ENCODE measurements at places on chromosomes 13 and 19. TPM values are rescaled to one million over a fixed set of nuclear protein-coding genes. Genes with fewer than 3 reads are reported as not detected.

DNA sequence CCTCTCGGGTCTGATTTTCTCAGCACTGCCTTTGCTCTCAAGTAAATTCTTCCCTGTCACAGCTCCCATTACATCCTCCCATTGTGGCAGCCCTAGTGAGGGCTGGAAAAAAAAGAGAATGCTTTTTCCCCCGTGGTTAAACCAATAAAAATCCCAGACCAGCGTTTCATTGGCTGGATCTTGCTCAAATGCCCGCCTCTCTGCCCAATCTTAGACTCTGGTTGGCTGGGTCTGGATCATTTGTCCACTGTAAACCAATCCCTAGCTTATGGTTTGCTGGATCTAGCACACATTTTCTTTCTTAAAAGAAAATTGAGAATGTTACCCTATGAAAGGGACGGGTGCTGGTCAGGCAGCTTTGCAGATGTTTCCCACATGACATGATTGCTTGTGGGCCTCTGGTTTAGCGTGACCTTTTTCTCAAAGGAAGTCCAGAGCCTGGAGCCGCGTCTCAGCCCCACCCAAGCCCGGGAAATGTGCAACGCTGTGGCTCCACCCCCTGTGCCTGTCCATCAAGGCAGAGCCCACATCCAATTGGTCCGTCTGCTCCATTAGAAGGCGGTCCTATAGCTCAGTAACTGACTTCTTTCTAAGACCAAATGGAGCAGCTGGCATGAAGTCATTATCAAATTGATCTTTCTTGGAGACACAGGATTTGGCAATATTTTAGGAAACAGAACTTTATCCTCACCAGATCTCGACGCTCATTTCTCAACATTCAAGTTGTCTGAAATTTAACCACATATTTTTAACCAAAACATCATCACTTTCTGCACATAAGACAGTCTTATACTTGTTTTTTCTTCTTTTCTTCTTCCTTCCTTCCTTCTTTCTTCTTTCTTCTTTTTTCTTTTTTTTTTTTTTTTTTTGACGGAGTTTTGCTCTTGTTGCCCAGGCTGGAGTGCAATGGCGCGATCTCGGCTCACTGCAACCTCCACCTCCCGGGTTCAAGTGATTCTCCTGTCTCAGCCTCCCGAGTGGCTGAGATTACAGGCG lies 2.6 kb upstream of the MCEMP1 start:
- DNase-seq = peak; percentile 53

- DNase-seq = peak; percentile 56
Measured at GRCh38 chr19:10566658-10567410, 1.0 kb upstream of the KRI1 start.

Gene METTL21C
- total RNA-seq = not detected

Gene OVOL3
- not detected for total RNA-seq

DNA sequence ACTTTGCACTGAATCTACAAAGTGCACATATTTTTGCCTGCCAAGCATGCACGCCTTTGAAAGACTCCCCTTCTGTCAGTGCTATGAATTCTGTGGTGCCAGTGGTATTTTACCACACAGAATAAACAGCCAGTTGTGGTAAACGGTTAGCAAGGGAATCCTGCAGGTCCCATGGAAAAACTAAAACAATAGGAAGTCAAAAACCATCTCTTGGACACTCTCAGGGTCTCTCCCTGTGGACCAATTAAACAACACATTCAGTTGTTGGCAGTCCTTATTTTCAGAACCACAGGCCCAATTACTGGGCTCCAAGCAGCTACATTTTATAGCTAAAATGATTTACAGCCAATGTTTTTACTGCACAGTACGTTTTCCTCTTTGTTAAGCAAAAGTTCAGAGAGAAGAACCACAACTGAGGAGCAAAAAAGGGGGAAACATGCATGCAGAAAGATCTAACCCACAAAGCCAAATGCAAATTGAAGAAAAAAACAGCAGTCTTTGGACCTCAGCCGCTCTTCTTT lies 116.9 kb downstream of the KCTD12 start:
- DNase-seq = no peak

GRCh38 chr13:111204438-111205177 lies 89.5 kb downstream of the ARHGEF7 start:
- DNase-seq = no peak

Gene ZNF28
- 21.1 TPM for total RNA-seq

Gene ZNF575
- 2.0 TPM for total RNA-seq

- DNase-seq = no peak
Measured at GRCh38 chr13:93922063-93922855, 557.2 kb downstream of the DCT start.

DNA sequence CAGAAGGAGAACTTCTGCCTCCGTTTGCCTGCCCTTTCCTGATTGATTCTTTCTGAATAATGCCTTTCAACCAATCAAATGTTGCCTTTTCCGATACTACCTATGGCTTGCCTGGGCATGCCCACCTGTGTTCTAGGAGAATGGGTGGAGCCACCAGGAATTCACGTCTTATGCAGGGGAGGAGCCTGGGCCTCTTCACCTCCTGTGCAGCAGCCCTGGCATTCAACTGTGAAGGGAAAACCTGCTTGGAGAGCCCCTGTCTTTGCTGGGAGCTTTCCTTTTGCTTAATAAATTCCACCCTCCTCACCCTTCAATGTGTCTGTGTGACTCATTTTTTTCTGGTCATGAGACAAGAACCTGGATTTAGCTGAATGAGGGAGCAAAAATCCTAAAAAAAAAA lies 730.7 kb downstream of the UQCRFS1 start:
- no peak for DNase-seq

- DNase-seq = no peak
Measured at GRCh38 chr13:54185101-54185500, 1156.5 kb downstream of the OLFM4 start.

Gene CILP2
- total RNA-seq = 40.9 TPM

Gene IGFL3
- total RNA-seq = not detected

- peak; percentile 60 for DNase-seq
Measured at GRCh38 chr19:5997371-5997770, 19.4 kb upstream of the RANBP3 start.

DNA sequence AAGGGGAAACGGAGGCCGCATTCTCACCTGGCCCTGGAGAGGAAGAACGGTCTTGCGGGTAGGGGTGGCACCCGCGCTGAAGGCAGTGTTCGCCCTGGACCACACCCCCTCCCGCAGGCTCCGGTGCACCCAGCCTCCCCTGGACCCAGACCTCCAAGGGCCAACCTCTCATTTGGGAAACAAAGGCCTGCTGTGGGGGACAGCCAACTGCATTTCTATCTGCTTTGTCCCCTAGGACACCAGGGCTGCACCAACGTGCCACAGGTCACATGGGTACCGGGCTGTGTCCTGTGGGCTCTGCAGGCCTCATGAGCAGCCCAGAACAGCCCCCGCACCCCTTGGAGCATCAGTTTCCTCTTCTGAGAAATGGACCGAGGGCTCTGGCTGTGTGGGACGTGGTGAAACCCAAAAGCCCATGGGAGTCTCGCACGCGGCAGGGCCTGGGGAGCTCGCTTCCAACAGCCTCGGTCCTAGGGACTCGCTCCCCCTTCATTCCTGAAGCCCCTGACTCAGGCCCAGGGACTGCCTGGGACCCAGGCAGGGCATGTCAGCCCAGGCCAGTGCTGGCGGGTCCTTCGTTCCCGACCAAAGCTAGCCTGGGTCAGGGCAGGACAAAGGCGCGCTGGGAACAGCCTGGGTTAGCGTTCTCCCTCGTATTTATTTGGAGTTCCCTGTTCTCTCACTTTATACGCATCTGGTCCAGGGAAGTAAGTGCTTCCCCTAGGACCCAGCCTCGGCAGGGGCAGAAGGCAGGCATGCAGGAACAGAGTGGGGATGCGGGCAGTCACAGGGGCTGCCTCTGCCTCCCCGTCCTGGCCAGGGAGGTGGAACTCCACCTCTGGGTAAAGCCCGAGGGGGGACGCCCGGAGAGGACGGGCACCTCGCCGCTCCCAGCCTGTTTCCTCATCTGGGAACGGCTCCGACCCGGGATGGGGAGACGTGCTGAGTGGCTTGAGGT lies 4.6 kb downstream of the TCF3 start:
- no peak for DNase-seq

Gene ATP12A
- total RNA-seq = not detected

GRCh38 chr13:102220681-102221228 lies 181.1 kb downstream of the FGF14 start:
- DNase-seq = no peak

DNA sequence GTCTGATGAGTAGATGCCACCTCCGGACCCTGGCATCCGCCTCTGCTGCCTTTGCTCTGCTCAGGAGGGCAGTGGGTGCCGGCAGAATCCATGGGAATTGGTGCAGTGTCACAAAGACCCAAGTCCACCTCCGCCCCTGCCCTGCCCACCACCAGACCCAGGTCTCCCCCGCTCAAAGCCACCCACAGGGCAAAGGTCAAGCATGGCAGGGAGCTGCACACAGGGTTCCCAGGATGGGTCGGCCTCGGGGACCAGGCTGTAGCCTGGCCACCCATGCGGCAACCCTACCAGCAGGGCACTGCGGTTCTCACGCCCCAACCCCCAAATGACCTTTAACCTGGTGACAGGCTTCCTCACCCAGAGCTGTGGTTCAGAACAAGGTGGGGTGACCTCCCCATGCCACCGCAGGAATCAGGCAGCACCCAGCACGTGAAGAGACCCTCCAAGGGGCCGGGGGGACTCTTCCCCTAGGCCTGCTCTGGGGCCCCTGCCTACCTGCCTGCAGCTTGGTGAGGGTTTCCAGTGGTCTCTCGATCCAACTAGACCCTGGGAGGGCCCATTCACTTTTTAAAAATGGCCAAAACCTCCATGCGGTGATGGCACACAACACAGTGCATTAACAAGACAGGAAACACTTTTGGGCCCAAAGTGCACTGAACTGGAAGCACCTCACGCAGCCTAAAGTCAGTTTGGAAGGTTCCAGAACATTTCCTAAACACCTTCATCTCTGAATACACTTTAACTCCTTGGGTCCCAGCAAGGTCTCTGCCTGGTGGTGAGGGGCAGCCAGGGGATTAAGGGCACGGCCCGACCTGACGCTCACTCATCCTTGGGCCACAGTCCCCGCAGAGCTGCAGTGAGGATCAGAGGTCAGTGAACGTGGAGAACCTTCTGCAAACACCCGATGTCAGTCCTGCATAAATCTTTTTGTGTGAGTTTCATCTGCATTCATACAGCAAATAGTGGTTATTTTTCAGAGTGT lies 11.0 kb downstream of the GAS6 start:
- no peak for DNase-seq

Gene GPALPP1
- total RNA-seq = 27.7 TPM

DNA sequence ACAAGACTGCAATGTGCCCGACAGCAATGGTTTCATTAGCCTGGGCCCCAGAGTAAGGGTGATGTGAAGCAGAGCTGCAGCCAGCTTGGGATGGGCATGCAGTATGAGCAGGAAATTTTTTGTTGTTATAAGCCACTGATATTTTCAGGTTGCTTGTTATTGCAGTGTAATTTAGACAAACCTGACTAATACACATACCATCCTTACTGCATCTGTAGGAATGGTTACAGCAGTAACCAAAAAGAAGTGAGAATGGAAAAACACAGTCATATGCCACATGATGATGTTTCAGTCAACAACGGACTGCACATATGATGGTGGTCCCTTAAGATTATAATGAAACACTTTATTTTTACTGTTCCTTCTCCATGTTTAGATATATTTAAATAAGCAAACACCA lies 8.6 kb upstream of the POMP start:
- DNase-seq = no peak

GRCh38 chr19:2624537-2625091 lies 77.9 kb downstream of the GNG7 start:
- DNase-seq = no peak

Gene MEF2B
- 1.7 TPM for total RNA-seq

DNA sequence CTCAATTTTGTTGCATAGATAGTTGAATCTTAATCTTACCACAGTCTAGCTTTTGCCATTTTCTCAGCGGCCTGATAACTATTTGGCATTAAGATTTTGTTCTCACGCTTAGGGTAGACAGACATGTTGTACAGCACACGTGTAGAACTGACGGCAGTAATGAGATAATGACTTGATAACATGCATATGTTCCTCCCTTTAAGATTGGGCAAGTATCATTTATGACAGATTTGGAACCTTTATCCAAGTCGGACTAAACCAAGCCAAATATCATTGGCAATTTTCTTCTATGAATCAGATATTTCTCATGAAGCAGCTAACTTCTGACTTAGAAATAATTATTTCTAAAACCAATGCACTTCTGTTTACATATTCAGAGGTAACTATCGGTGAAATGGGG lies 205.5 kb downstream of the NDFIP2 start:
- DNase-seq = no peak

DNA sequence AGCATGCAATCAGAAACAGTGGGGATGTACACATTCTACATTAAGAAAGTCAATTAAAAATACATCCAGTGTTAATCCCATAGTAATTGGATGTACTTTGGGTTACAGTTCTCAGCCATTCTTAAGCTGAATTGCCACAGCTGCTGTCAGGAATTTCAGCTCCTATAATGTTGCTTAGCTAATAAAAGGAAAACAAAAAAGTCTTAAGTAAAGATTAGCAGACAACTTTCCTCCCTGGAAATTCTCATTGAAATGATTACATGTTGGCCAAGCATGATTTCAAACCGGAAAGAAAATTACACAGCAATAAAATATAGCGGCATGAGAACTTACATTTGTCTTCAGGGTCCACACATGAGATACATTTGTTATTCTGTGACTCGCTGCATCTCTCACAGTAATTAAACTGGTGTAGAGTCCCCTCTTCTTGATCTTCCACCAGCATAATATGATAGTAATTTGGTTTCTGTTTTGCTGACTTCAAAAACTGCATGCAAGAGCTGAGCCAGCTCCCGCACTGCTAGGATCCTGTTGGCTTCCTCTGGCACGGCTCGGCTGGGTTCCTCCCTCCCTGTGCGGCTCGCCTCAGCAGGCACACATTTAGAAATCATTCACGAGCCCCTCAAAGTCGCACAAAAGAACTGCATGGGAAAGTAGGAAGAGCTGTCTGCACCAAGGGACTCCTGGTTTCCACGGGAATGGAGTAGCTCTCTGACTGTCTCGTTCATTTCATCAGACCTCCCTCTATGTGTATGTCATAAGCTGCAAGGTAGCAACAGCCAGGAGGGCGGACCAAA lies at the start of gene HTR2A:
HTR2A (minus strand) TSS at position 713 of the 797 bp plus-strand sequence. CDS start 1,147 bp downstream, outside the sequence.
- DNase-seq = no peak

DNA sequence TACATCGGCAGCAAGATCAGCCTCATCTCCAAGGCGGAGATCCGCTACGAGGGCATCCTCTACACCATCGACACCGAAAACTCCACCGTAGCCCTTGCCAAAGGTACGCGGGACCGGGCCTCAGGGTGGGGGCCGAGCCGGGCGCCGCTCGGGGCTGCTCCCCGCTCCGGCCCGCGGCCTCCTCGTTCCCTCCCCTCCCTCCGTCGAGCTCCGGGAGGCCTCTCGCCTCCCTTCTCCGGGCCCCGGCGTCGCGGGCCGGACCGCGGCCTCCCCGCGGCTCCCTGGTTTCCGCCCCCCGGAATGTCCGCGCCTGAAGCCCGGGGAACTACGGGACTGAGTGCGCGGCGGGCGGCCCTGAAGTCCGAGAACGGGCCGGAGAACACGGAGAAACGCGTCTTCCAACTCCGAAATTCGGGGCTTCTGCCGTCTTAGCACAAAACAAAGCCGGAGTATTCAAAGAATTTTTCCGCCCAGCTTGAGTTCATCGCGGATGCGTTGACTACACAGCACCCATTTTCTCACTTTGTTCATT lies 423 bp downstream of the LSM14A start:
- peak; percentile 25 for DNase-seq

Data from glutamatergic neuron (in vitro differentiated cells).